Cardiac muscle cell (in vitro differentiated cells and primary cell): ENCODE measurements at places on chromosomes 4 and X.

GRCh38 chrX:896256-896655 lies 265.7 kb downstream of the SHOX start:
- no peak overlapping the region for H3K4me3 ChIP-seq
- no peak overlapping the region for H3K27ac ChIP-seq
- no peaks in the 10 kb centered on the region for H3K36me3 ChIP-seq
- H3K27me3 ChIP-seq = no peaks in the 10 kb centered on the region

GRCh38 chr4:137370206-137370633 lies 162.1 kb downstream of the PCDH18 start:
- H3K4me3 ChIP-seq = no peak overlapping the region
- H3K27me3 ChIP-seq = no peaks in the 10 kb centered on the region
- H3K4me1 ChIP-seq = no peaks in the 10 kb centered on the region
- no peak overlapping the region for H3K27ac ChIP-seq

- peak overlapping the region; percentile 44 for H3K4me3 ChIP-seq
Observed at GRCh38 chr4:2793586-2794485, 951 bp downstream of the SH3BP2 start.

DNA sequence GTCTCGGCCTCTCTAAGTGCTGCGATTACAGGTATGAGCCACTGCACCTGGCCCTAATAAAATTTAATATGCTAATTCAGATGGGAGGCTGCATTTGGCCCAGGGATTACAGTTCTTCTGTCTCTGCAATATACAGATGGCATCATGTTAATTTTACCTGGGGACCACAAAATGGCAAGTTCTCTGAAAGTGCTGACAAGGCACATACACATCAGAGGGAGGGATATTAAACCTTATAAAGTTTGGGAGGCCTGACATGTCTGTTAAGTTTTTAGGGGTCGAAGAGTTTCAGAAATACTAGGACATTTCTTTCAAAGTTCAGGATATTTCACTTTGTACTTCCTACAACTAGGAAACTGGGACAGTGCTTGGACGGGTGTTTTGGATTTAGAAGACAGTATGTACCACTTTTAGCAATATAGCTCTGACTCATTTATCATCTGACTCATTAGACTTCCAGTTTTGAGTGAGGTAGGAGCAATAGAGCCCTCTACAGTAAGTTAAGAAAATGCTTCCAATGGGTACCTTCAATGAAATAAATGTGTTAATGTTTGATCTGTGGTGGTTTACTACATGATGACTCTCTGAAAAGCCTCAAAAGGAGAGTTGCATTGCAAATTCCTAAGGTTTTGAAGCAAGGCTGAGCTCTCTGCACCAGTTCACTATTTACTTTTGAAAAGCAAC lies 981.0 kb upstream of the HS3ST1 start:
- peak; percentile 86 for DNase-seq
- no peak overlapping the region for H3K27ac ChIP-seq
- no peak overlapping the region for H3K4me3 ChIP-seq
- peaks cover 7% of the 10 kb centered on the region for H3K4me1 ChIP-seq
- no peaks in the 10 kb centered on the region for H3K27me3 ChIP-seq

- H3K4me3 ChIP-seq = no peak overlapping the region
- no peaks in the 10 kb centered on the region for H3K27me3 ChIP-seq
- no peaks in the 10 kb centered on the region for H3K36me3 ChIP-seq
Observed at GRCh38 chrX:10254739-10255138, 98.0 kb downstream of the CLCN4 start.

- H3K36me3 ChIP-seq = no peaks in the 10 kb centered on the region
- peak overlapping the region; percentile 78 for H3K27ac ChIP-seq
- peaks cover 3% of the 10 kb centered on the region for H3K4me1 ChIP-seq
- no peak overlapping the region for H3K4me3 ChIP-seq
- no peaks in the 10 kb centered on the region for H3K27me3 ChIP-seq
Observed at GRCh38 chrX:45807572-45808425, 607.1 kb upstream of the DIPK2B start.

DNA sequence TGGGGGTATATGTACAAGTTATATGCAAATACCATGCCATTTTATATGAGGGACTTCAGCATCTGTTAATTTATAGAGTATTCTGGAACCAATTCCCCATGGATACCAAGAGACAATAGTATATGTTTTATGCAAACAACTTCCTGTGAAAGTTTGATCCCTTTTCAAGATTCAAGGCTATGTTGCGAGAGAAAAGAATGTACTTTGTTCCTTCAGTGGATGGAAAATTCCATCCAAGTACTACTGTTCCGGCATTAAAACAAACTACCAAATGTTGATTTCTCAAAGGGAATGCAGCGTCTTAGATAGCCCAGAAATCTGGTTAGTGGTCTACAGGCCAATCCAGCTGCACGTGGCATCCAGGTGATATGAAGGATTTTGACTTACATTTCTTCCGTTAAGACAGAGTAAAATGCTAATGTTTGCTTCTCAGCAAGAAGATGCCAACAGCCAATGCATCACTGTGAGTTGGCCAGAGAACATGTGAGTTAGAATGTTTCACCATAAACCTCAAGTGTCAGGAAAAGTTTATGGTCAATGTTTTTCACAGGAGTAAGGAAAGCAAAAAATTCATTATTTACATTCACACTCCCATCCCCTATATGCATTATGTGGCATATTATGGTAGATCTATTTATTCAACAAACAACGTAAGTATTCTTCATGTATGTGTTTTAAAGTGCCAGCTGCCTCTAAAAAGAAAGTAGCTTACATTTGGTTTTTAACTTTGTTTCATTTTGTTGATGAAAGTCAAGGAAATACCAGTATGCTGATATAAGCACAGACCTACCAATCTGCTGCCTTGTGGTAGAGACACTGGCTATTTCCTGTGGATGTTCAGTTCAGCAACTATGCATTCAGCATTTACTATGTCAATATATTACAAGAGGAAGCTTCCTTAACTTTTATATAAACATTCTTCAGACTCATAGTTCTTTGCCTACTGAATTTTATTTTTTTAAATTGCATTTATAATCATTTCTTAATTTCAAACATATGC lies 44.4 kb downstream of the METTL14 start:
- H3K27ac ChIP-seq = no peak overlapping the region
- H3K27me3 ChIP-seq = no peaks in the 10 kb centered on the region
- no peak overlapping the region for H3K4me3 ChIP-seq
- DNase-seq = peak; percentile 59

DNA sequence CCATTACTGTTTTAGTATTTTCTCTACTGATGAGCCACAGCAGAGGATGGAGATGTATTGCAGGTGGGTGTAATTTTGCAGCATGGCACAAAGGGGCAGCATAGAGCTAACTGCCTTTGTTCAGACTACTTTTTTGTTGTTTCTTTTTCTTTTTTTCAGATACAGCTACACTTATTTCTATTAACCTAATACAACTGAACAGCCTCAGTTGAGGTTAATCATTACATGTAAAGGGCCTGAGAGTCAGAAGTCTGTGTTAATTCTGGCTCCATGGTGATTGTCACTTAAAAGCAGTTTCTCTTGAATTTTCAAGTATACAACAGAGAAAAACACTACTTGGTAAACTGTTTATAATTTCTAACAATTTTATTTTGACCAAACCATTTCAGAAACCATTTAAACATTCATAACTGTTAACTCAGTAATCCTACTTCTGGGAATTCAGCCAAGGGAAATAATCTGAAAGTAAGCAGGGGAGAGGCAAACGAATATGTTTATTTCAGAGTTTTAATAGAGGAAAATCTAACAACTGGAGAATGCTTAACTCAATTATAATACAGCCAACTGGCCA lies 13.9 kb upstream of the PPEF2 start:
- no peak overlapping the region for H3K4me3 ChIP-seq
- DNase-seq = peak; percentile 51
- H3K27ac ChIP-seq = no peak overlapping the region
- no peaks in the 10 kb centered on the region for H3K27me3 ChIP-seq

GRCh38 chrX:68725756-68726365 lies 78.4 kb downstream of the STARD8 start:
- DNase-seq = no peak
- no peak overlapping the region for H3K27ac ChIP-seq
- H3K4me3 ChIP-seq = no peak overlapping the region
- no peaks in the 10 kb centered on the region for H3K4me1 ChIP-seq

GRCh38 chrX:16711893-16712547 lies 449 bp downstream of the CTPS2 start:
- peak overlapping the region; percentile 71 for H3K27ac ChIP-seq
- peak; percentile 51 for DNase-seq
- H3K36me3 ChIP-seq = no peaks in the 10 kb centered on the region
- H3K27me3 ChIP-seq = no peaks in the 10 kb centered on the region
- peaks cover 7% of the 10 kb centered on the region for H3K4me1 ChIP-seq

DNA sequence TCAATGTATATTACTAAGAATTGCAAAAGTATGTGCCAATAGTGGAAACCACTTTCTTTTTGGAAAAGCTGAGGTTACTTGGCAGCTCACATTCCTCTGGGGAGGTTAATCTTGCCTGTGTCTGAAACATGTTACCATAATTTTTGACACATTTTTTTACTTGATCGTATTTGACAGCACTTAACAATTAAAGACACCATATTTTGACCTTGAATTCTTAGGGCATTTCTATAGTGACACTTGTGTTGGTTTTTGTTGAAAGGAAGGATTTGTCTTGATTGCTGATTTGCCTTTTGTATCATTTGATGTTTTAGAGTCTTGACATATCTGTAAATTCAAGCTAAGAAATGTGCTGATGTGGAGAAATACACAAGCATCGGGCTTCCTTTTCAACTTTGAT lies 2135.5 kb downstream of the PCDH7 start:
- no peaks in the 10 kb centered on the region for H3K27me3 ChIP-seq
- H3K27ac ChIP-seq = no peak overlapping the region
- H3K4me3 ChIP-seq = no peak overlapping the region
- H3K36me3 ChIP-seq = no peaks in the 10 kb centered on the region

DNA sequence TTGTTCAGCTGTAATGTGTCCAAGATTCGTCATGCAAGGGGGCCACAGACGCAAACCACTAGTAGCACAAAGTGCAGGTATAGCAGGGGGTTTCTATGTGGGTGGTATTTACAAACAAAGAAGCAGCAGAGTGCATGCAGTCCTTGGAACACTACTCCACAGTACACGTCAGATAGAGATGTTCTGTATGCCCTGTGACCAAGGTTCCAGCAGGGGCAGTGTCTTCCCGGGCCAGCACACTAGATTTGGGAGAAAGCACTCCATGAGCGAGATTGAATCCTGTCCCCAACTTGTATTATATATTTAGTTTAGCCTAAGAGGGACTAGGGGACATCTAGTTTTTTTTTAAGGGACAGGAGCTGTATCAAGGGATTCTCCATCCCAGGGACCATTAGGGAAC lies 54.4 kb upstream of the ESX1 start:
- DNase-seq = no peak
- peaks cover 46% of the 10 kb centered on the region for H3K27me3 ChIP-seq
- H3K27ac ChIP-seq = no peak overlapping the region
- no peak overlapping the region for H3K4me3 ChIP-seq
- H3K4me1 ChIP-seq = no peaks in the 10 kb centered on the region

DNA sequence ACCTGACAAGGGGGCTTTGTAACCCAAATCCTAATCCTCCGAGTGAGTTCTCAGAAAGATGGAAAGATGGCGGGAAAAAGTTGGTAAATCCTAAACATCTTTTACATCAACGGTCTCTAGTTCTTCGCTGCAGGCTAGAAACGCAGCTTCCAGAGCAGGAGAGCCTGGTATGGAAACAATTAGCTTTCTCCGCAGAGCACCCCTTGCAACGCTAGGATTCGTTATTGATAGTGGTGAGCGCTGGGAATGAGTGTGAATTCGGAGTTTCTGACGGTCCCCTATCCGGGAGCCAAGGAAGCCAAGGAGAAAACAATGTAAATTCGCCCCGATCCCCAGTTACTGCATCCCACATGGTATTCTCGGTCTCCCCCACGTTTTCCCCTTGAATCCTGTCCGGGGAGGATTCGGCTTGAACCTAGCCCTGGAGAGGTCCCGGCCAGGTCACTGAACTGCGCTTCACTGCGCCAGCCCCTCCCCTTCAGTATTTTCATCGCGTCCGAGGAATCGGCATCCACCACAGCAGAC lies 4.7 kb upstream of the NEUROG2 start:
- H3K27ac ChIP-seq = no peak overlapping the region
- no peaks in the 10 kb centered on the region for H3K36me3 ChIP-seq
- H3K27me3 ChIP-seq = peaks cover 100% of the 10 kb centered on the region
- H3K4me3 ChIP-seq = no peak overlapping the region
- peaks cover 7% of the 10 kb centered on the region for H3K4me1 ChIP-seq
- no peak for DNase-seq

GRCh38 chrX:72254816-72255215 lies 16.0 kb upstream of the ERCC6L start:
- H3K27me3 ChIP-seq = no peaks in the 10 kb centered on the region
- H3K4me1 ChIP-seq = no peaks in the 10 kb centered on the region
- H3K36me3 ChIP-seq = no peaks in the 10 kb centered on the region
- no peak overlapping the region for H3K4me3 ChIP-seq
- no peak overlapping the region for H3K27ac ChIP-seq

GRCh38 chrX:150566734-150567182 lies 1.7 kb upstream of the MTM1 start:
- DNase-seq = no peak
- H3K4me1 ChIP-seq = no peaks in the 10 kb centered on the region
- H3K4me3 ChIP-seq = no peak overlapping the region
- no peak overlapping the region for H3K27ac ChIP-seq

GRCh38 chrX:47992095-47992380 lies 11.8 kb downstream of the ZNF182 start:
- DNase-seq = no peak
- no peaks in the 10 kb centered on the region for H3K27me3 ChIP-seq
- no peak overlapping the region for H3K4me3 ChIP-seq
- H3K27ac ChIP-seq = no peak overlapping the region
- H3K4me1 ChIP-seq = no peaks in the 10 kb centered on the region
- H3K36me3 ChIP-seq = no peaks in the 10 kb centered on the region

DNA sequence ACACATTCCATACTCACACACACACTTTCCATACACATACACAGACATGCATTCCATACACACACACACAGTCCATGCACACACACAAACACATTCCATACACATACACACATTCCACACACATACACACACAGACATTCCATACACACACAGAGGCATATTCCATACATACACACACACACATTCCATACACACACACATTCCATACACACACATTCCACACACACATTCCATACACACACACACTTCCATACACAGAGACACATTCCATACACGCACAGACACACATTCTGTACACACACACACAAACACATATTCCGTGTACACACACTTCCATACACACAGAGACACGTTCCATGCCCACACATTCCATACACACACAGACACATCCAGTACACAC lies 14.8 kb downstream of the LINC00632 start:
- H3K27ac ChIP-seq = no peak overlapping the region
- no peak overlapping the region for H3K4me3 ChIP-seq
- H3K36me3 ChIP-seq = no peaks in the 10 kb centered on the region
- H3K27me3 ChIP-seq = no peaks in the 10 kb centered on the region
- no peak for DNase-seq

- H3K36me3 ChIP-seq = no peaks in the 10 kb centered on the region
- H3K4me1 ChIP-seq = peaks cover 9% of the 10 kb centered on the region
- DNase-seq = no peak
- H3K27me3 ChIP-seq = no peaks in the 10 kb centered on the region
Observed at GRCh38 chr4:106058921-106059320, 163.7 kb downstream of the NPNT start.

- H3K36me3 ChIP-seq = no peaks in the 10 kb centered on the region
- H3K27me3 ChIP-seq = no peaks in the 10 kb centered on the region
- no peak overlapping the region for H3K27ac ChIP-seq
- DNase-seq = no peak
Observed at GRCh38 chrX:19137067-19137466, 14.8 kb upstream of the ADGRG2 start.

GRCh38 chr4:72467633-72468032 lies 101.4 kb downstream of the ADAMTS3 start:
- H3K36me3 ChIP-seq = no peaks in the 10 kb centered on the region
- H3K4me1 ChIP-seq = peaks cover 13% of the 10 kb centered on the region
- no peak for DNase-seq
- no peaks in the 10 kb centered on the region for H3K27me3 ChIP-seq
- no peak overlapping the region for H3K4me3 ChIP-seq
- no peak overlapping the region for H3K27ac ChIP-seq
